ENCODE measurements at places on chromosomes 2 and 18. TPM values are rescaled to one million over a fixed set of nuclear protein-coding genes. Genes with fewer than 3 reads are reported as not detected.

The KLF7 gene
- 23.3 TPM for total RNA-seq

The SH3BP4 gene
- 39.4 TPM for total RNA-seq

DNA sequence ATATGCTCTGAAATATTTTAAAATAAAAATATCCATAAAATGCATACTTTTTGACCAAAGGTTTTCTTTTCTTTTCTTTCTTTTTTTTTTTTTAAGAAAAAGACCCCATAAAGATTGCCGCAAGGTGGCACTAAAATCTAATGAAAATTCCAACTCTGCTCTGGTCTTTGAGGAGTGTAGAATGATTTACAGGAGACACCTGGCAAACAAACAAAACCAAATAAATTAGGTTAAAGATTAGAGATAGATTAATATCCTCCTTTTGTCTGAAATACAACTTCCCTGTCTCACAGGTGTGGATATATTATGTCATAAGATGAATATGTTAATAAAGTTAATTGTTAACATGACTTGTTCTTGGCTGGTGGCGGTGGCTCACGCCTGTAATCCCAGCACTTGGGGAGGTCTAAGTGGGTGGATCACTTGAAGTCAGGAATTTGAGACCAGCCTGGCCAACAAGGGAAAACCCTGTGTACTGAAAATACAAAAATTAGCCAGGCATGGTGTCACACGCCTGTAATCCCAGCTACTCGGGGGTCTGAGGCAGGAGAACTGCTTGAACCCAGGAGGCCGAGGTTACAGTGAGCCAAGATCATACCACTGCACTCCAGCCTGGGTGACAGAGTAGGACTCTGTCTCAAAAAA, 3.5 kb upstream of the RHOB start:
- no peak for DNase-seq

- no peak for DNase-seq
Measured at GRCh38 chr18:28068207-28068606, 108.7 kb downstream of the CDH2 start.

- no peak for DNase-seq
Measured at GRCh38 chr18:13834496-13835015, 10.6 kb downstream of the MC5R start.
